ENCODE measurements at places on chromosomes 7 and 10.

DNA sequence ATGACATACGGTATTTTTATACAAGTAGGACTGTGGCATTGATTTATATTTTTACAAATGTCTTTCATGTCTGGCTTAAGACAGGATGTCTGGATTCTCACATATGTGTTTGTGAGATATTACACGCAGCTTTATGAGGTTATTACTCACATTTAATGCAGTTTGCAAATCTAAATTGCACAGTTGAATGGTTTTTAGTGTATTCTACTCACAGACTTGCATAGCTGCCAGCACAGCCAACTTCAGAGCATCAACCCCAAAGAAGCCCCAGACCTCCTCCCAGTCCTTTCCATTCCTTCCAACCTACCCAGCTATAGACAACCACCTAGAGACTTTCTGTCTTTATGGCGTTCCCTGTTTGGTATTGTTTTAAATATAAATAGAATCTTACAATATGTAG is 193.8 kb upstream of the SHH start:
- no peak for DNase-seq

GRCh38 chr7:44320141-44320540 is 5.3 kb downstream of the CAMK2B start:
- no peak for DNase-seq

DNA sequence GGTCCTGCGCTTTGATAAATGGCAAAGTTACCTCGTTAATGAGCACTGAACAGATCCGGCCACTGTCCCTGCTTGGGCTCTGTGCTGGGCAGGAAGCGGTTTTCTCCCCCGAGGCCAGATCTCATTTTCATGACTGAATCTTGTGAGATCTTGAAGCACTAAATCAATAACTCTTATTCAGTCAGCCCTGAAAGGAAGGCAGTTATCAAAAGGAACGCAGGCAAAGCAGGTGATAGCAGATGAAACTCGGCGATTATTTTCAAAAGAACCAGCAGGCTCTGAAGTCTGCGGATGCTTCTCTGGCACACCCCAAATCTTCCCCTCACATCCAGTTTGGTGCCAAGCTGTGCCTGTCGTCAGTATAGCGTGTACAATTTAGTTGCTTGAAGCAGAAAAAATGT is 228.7 kb downstream of the BAMBI start:
- no peak for DNase-seq

- DNase-seq = no peak
Measured at GRCh38 chr10:3192856-3193635, 20.5 kb upstream of the PITRM1 start.

DNA sequence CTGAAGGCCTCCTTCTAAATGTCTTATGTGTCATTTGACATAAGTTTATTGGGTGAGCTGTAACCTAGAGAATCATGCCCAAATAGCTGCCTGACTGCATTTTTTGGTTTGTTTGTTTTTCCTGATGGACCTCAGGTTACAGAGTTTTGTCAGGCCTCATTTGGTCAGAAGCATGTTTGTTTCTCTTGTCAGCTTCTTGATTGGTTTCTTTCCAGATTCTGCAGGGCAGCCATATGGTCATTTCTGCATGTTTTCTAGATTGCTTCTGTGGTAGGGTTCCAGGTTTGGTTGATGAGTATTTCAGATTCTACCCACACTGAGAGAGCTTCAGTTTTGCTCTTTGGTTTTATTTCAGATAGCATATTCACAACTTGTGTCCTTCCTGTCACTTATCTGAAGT is 28.0 kb downstream of the GLCCI1 start:
- DNase-seq = no peak

DNA sequence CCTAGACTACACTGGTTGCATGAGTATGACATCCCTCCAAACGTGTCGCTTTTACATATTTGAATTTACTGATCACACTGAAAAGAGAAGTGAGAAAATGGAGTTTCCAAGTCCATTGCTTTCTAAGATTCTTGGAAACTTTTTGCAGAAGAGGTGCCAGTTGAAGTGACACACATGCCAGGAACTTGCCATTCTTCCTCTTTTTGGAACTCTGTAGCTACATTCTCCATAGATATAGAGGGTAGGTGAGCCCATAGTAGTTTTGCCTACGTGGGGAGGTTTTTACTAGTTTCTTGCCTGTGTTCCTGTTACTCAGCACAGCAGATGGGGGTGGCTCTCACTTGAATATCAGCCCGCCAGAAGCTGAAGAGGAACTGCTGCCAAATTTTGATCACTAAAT is 286.6 kb upstream of the NRP1 start:
- no peak for DNase-seq

DNA sequence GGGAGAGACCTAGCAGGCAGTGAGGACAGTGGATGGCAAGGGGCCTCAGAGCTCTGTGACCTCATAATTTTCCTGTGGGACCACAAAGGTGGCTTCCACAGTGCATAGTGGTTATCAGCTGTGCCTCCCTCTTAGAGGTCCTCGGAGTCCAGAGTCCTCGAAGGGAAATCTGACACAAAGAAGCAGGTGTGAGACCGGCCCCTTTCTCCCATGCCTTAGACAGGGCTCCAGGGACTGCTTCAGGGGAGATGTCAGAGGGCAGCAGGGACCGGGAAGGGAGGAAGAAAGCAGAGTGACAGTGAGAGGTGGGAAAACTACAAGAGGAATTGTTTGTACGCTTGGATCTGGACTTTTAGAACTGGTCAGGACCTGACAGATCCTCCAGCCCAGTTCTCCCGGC is 66.3 kb downstream of the BAMBI start:
- DNase-seq = no peak

Measured in stimulated activated CD8-positive, alpha-beta memory T cell treated with anti-CD3 and anti-CD28 coated beads, Interleukin-4, amount 100 ng/mL, for 1 hour (primary cell).